ENCODE measurements at places on chromosomes 16 and 17.

DNA sequence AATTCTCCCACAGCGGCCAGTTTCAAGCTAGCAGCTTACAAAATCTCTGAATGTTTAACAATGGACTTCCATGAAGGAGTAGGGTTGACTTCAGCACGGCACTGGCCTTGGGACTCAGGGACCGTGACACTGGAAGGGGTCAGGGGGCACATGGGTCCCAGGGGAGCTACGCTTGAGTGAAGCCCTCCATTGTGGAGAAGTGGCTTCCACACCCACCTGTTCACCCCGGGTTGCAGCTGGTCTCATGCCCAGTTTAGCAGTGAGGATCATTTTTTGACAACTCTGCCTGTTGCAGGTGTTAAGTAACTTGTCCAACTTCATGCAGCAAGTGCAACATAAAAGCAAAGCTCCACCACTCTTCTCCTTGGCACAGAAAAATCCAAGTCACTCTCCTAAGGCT lies 510.2 kb downstream of the CDH13 start:
- DNase-seq = no peak

- no peak for DNase-seq
These were observed 30.9 kb upstream of the PHB1 start for GRCh38 chr17:49445591-49445990.

DNA sequence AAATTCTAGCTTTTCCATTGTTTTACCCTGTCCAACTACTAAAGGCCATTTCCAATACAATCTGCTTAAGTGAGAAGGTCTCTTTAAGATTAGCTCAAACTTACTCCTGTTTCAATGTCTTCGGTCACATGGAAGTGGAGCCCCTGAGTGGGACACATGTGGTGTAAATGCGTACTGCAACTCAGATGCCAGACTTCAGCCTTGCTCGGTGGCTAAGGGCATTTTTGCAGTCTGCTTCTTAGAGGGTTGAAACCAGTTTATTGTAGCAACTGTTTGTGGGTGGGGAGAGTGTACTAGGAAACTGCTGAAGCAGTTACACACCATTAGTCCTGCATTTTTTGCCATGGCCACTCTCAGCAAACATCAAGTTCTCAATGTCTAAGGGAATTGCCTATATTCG lies 140.6 kb downstream of the PARN start:
- no peak for DNase-seq

DNA sequence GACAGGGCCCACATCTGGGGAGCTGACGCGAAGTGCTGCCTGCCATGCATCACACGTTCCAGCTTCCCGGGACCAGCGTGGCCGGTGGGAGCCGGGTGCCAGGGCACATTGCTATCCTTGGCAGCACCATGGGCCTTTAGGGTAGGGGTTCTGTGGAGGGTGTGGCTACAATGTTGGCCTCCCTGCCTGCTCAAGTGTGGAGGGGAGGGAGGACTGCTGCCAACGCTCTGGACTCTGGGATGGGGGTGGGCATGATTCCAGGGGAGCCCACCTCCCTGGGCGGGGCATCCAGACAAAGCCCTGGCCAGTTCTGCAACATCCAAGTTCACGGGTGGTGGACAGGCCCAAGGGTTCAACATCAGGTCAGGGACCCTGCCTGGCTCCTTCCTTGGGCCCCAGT lies 13.9 kb downstream of the GRB7 start:
- no peak for DNase-seq

DNA sequence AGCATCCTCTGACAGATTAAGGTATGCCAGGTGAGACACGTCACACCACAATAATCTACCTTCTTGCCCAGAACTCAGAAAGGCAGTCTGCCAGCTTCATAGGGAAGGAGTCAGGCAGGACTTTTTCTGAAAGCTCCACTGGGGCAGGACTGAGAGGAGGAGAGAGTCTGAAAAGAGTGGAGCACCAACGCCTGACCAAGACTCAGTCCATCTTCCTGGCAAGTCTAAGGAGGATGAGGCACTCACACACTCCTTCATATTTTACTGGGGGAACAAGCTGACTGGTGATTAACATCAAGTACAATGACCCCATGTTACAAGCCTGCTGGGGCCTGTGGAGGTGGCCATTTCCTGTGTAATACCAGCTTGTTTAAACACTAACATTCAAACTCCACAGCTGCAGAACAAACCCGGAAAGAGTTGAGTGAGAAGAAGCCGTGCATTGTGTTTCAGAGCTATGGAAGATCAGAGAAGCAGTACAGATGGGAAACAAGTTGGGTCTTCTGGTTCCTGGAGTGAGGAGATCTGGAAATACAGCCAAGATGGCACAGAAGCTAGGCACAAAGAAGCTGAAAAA lies 122.4 kb downstream of the HIC1 start:
- DNase-seq = no peak

DNA sequence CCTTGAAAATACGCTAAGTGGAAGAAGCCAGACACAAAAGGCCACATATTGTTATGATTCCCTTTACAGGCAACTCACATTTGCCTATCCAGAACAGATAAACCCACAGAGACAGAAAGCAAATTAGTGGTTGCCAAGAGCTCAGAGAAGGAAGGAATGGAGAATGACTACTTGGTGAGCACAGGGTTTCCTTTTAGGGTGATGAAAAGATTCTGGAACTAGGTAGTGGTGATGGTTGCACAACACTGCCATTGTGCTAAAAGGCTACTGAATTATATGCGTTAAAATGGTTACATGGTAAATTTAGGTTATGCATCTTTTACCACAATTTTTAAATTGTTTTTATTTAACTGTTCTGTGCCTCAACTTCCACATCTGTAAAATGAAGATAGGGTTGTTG lies 4.4 kb downstream of the COPRS start:
- no peak for DNase-seq

DNA sequence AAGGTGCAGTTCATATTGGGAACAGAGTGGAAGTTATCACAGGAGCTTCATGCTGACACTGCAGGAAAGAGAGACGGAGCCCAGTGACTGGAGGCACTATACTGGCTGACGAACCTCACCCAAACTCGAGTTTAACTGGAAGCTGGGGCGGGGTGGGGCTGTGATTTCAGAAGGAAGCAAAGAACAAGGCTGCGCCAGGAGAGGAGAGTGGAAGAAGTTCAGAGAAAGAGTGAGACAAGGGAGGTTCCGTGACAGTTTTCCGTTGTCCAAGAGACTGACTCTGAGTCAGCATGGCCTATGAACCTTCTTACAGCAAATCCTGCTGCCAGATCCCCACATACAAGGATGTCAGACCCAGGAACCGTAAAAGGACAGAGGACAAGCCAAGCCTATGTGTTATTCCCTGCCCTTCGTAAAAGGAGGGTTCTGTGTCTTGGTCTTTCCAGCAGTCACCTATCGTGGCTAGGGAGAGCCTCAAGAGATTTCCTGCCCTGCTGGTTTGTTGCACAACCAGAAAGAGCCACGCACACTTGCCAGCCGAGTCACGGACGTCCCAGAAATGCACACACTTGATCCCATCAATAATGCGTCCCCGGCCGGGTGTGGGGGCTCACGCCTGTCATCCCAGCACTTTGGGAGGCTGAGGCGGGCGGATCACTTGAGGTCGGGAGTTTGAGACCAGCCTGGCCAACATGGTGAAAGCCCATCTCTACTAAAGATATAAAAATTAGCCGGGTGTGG lies 5.1 kb downstream of the PITPNA start:
- no peak for DNase-seq

DNA sequence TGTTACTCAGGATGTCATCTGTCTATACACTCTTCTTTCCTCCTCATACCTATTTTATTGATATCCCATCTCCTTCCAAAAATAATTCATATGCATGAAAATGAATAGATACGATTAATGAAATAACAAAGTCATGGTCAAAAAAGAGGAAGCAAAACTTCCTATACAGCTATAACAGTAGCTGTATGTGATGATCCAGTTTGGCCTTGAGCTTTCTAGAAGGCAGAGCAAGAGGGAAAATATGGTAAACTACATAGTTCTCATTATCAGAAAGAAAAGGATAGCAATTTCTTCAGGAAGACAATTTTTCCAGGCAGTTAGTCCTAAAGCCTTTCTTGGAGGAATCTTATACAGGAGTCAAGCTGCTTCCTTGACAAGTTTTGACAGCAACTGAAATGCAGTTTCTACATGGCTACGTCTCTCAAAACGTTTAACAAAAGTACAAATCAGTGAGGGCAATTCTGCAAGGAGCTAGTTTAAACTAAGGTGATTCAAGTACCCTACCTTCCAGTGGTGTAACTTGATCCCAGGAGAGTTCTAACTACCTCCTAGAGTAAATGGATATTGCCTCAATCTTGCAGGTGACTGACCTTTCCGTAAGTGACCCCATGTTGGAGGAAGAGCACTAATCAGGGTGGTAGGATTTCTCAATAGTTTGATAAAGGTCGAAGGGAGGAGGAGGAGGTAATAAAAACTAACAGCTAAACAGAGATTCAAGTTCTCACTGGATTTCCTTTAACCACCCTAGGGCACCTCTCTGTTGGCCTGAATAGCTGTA lies 1.0 kb downstream of the SPAG5 start:
- no peak for DNase-seq

GRCh38 chr16:14354561-14355351 lies 275.3 kb downstream of the PARN start:
- no peak for DNase-seq

DNA sequence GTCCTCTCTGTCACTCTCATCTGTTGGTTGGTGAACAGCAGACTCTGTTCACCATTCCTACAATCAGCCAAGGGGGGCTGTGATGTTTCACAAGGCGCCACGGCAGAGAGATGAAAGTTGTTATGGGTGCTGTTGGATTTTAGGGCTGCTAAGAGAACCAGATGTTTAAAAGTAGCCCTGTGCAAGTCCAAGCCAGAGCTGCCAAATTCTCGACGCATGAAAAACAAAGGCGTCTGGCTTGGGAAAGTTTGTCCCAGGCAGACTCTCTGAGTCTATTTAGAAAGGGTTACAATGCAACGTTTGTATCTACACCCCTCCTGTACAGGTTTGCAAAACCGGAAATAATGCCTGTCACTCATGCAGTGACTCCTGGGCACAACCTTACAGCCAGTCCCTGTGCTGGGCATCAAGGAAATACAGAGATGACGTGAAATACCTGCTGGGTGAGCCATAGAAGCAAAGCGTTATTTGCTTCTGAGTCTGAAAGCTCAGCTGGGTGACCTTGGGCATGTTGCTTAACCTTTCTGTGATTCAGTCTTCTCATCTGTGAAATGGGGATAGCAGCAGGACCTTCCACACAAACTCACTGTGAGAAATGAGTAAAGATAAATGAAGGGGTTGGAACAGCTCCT lies 74.8 kb downstream of the XYLT1 start:
- DNase-seq = no peak

GRCh38 chr17:10216213-10216938 lies 18.0 kb upstream of the GAS7 start:
- no peak for DNase-seq

- DNase-seq = no peak
These were observed 18.2 kb upstream of the RBFOX3 start for GRCh38 chr17:79628861-79629547.

GRCh38 chr16:81841722-81842121 lies 62.6 kb downstream of the PLCG2 start:
- no peak for DNase-seq

DNA sequence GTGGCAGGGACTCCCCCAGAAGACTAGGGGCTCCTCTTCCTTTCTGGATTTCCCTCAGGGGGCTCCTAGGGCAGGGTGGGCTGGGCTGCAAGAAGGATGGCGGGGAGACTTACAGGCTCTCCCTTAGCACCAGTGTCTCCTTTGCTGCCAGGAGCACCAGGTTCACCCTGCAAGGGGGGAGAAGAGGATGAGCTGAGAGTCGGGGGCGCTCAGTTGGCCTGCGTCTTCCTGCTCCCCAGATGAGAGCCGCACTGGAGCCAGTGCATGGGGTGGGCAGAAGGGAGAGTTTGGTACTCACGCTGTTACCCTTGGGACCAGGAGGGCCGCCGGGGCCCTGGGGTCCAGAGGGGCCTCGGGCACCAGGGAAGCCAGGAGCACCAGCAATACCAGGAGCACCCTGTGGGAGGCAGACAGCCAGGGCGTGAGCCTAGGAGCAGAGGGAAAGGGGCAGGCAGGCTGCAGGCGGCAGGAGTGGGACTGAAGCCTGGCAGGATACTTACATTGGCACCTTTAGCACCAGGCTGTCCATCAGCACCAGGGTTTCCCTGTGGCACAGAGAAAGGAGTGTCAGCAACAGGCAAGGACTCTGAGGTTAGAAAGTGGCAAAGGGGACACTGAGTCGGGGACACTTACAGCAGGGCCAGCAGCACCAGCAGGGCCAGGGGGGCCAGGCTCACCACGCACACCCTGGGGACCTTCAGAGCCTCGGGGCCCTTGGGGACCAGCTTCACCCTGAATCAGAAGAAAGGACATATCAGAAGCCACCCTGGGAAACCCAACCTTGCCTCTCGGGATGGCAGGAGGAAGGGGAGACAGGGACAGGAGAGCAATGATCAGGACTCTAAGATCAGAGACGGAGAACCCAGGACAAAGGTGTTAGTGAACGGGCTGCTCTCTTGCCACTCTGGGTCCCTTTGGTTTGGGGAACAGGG lies 6.2 kb downstream of the COL1A1 start:
- DNase-seq = no peak

DNA sequence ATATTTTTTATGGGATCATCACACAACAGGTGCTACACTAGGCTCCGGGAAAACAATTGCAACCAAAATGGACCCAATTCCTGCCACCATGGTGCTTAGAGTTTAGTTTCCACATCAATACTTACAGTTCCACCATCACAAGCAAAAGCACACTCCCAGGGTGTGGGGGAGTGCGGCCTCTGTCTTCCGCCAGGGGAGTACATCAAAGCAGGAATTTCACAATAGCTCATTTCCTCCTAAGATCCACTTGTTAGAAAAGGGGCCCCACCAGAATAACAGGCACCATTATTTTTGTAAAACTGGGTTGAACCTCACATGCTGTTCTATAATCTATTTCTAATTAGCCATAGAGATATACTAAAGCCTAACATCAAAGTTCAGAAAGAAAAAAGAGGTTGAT lies 44.3 kb upstream of the PSMD7 start:
- DNase-seq = no peak

GRCh38 chr17:61580502-61580901 lies 10.5 kb downstream of the NACA2 start:
- no peak for DNase-seq

GRCh38 chr16:30820952-30821421 lies 34.0 kb upstream of the ZNF629 start:
- DNase-seq = no peak

DNA sequence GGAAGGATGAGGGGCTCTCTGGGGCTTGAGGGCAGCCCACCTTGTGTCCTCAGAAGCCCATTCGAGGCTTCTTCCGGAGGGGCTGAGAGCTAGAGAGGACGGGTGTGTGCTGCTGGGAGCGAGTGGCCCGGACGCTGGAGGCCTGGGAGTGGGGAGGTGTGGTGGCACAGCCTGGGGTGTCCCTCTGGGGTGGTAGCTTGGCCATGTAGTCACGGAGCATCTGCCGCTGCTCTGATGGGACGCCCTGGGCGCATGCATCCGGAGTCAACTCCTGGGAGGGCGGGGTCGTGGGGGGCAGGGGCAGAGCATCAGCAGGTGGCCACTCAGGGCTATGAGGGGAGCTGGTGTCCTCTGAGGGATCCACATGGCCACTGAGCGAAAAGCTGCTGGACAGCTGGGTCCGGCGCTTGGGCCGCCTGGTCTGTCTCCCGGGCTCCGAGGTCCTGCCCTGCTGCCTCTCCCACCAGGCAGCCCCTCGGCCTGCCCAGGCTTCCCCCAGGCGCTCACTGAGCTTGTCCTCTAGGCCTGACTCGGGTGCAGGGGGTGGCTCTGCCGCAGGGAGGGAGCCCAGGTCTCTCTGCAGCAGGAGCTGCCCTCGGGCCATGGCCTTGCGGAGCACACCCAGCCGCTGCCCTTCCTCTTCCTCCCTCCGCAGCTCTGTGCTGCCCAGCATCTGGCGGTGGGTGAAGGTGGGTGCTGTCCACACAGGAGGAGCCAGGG lies 7.8 kb downstream of the TAF1C start:
- no peak for DNase-seq

Measured in T follicular helper cell (primary cell).